Hypothalamus (tissue), 51 donors: ENCODE measurements at places on chromosomes 16 and 17.

- DNase-seq: no peak
Measured at GRCh38 chr16:50844840-50845239, 103.0 kb downstream of the CYLD start.

GRCh38 chr17:43945074-43945829 lies 3.0 kb upstream of the PPY start:
- no peak for DNase-seq

GRCh38 chr17:58314706-58315015 lies 13.9 kb downstream of the TSPOAP1 start:
- DNase-seq: no peak

- no peak for DNase-seq
Measured at GRCh38 chr16:57844416-57845030, 42.2 kb upstream of the KIFC3 start.
